ENCODE measurements at places on chromosomes 3 and 15.

DNA sequence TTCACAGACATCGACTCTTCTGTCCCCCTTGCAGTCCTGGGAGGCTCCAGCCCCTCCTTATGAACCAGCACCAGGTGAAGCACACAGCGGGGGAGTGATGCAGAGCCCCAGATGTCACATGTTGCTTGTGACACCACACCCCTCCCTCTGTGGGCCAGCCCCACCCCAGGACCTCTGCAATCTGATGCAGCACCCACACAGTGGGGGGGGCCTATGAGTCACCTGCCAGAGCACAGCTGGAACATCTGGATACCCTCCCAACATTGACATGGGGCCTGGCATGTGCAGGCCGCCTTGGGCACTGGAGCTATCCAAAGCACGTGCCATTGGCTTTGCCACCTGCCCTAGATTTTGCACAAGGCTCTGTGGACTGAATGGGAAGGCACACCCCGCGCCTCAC is 70.5 kb downstream of the FEM1B start:
- no peak for DNase-seq

DNA sequence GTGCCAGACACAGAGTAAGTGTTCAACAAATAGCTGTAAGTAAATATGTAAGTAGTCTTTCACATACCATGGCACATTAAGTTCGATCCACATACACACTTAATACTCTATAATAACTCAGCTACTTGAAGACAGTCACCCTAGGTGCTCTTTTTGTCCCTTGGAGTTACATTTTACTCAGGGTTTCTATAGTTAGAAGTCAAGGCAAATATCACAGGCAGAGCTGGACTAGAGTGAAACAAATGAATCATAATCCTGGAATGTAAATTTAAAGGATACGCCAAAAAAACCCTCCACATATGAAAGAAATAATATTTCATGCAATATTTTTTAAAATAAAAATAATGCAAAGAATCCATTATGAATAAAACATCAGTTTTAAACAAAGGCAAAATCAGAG is 461.8 kb downstream of the MAGI1 start:
- no peak for DNase-seq

- DNase-seq: no peak
Measured at GRCh38 chr3:188727052-188727451, 444.7 kb upstream of the TPRG1 start.

- DNase-seq: no peak
Measured at GRCh38 chr3:138434875-138435772, 708 bp downstream of the ESYT3 start.

- DNase-seq: no peak
Measured at GRCh38 chr3:46236294-46237054, 5.8 kb upstream of the CCR3 start.

- no peak for DNase-seq
Measured at GRCh38 chr3:172987273-172987672, 153.8 kb downstream of the SPATA16 start.

DNA sequence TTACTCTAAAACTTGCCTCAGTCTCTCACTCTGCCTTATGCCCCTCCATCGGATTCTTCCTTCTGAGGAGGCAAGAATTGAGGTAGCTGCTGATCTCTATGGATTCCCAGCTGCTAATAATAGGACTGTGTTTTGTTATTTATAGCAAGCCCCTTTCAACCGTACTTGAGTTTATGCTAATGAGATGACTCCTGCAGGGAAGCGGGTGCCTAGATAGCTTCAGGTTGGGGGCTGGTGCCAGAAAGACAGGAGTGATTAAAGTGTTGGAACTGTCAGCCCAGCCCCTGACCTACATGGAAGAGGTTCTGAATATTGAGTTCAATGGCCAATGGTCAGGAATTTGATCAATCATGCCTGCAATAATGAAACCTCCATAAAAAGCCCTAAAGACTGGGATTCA is 21.8 kb upstream of the LIMD1 start:
- DNase-seq: no peak

- DNase-seq: no peak
Measured at GRCh38 chr3:194330579-194330978, 20.5 kb downstream of the CPN2 start.

DNA sequence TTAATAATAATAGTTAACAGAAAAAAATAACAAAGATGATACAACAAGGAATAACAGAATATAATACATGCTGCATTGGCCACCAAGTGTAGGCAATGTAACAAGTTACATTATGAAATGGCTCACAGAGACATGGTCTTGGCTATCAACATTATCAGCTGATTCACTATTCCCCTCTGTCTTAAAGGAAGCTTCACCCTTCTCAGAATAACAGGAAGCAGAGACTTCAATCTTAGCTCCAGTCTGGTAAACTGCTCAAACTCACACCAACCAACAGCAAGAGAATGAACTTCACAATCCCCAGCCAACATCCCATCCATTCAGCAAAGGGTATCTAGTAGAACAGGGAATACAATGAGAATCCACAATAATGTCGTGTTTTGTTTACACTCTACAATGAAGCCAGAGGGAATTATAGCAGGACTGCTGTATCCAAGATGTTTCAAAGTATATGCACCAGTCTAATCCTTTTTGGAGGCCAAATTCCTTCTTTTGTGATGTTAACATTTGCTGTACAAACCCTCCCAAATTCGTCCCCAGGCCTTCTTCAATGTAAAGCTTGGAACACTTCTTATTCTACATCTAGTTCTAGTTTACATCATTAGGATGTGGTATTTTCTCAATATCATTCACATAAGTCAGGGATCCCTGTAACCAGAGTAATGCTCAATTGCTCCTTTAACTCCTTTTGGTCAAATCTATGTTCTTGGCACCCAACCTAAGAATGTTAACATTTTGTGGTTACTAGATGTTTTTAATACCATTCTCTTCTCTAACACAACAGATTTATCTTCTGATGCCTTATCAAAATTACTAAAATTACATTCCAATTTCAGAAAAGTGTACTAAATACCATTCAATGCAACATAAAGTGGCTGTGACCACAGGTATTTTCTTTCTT is 52.4 kb upstream of the CMSS1 start:
- no peak for DNase-seq

- no peak for DNase-seq
Measured at GRCh38 chr15:64146041-64146440, 5.5 kb upstream of the SNX22 start.

- no peak for DNase-seq
Measured at GRCh38 chr3:124360155-124360554, 368.2 kb upstream of the ROPN1 start.

DNA sequence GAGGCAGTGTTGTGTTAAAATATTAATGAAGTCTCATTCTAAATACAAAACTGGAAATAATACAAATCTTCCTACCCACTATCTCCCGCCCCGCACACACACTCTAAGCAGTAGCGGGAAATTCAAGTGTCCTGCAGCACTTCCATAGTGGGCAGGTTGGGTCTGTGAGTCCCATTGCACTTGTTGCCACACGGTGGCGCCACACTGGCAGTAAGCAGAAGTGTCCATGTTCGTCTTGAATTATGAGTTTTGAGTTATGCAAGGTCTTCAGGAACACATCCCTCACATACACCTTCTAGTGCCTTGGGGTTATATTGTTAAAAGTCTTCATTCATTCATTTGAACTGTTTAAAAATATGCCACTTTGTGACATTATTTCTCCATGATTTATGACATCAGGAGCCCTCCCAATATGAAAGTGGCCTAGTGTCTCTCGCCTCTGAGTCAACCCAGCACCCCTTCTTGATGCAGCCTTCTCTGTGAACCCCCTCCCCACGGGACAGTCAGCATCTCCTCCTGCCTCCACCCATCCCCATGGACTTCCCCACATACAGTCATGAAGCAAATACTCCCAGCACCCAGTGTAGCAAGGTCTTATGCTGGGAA is 17.6 kb upstream of the CCDC174 start:
- DNase-seq: no peak

GRCh38 chr3:50138266-50139200 is 16.6 kb upstream of the SEMA3F start:
- no peak for DNase-seq

GRCh38 chr3:29511701-29512100 is 230.8 kb downstream of the RBMS3 start:
- no peak for DNase-seq

DNA sequence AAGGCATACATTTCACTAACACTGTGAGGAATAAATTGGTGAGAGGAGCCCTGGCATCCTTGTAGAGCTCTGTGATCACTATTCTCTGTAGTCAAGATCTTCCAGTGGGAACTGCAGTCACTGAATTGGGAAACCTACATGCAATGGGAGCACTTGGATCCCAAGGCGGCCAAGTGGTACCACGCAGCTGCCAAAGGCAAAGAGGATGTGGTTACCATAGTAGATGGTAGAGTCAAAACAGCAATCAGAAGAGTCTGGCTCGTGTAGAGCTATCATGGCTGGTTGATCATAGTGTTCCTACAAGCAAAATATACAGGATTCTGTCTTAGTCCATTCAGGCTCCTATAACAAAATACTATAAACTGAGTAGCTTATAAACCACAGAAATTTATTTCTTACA is 849.7 kb downstream of the ROBO2 start:
- DNase-seq: no peak

DNA sequence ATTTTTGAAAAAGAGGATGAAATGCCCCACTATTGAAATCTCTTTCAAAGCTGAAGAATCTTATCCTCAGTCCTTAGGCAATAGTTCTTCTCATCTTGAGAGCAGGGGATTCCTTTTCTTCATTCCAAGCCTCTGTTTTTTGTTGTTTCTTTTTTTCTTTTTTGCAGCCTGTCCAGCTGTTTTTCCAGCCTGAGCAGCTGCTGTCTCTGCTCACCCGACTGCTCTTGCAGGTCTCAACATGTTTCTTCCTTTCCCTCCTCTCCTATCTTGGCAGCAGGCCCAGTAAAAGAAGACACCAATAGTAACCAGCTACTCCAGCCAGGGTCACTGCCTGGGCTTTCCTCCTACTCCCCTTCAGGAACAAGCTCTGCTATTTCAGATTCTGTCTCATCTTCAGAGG is 23.8 kb downstream of the MEX3B start:
- DNase-seq: no peak

DNA sequence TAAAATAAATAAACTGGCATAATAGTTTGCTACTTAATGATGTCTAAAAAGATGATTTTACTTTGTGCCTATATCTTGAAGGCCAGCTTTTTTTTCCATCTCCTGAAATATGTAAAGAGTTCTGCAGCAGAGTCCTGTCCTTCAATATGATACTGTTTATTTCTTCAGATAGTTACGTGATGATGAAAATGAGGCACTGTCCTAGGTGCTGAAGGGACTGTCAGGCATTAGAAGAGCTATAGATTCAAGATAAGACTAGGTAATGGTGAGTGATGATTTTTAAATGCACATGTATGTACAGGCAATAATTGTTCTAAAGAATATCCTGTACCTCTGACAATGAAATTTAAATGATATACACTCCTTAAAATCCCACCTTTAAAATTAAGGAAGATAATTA is 326.9 kb upstream of the DNAJC19 start:
- DNase-seq: no peak

- DNase-seq: no peak
Measured at GRCh38 chr3:115239717-115240116, 92.6 kb upstream of the ZBTB20 start.

DNA sequence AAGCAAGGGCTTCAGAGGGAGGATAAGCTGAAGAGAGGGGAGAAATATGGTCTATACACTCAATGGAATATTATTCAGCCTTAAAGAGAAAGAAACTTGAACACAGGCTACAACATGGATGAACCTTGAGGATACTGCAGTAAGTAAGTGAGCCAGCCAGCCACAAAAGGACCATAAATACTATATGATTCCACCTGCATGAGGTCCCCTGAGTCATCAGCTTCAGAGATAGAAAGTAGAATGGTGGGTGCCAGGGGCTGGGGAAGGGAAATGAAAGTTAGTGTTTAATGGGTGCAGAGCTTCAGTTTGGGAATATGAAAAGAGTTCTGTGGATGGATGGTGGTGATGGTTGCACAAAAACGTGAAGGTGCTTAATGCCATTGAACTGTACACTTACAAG is 68.4 kb upstream of the SEC13 start:
- no peak for DNase-seq

DNA sequence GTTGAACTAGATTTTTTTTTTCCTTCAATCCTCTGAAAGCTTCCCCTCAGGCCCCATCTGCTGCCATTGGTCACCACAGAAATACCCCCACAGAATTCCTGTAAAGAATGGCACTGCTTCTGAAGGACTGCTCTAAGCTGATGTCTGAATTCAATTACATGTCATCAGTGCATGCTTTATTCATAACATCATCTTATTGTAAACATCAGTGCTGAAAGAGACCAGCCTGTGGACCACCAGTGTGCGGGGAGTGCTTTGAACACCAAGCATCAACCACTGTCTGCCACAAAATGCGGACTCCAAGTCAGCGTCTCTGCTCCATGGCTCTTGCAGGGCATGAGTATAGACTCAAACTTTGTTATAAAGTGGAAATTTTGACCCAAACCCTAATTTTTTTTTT is 11.6 kb downstream of the PHLDB2 start:
- DNase-seq: no peak

GRCh38 chr3:191357909-191358308 is 27.6 kb upstream of the UTS2B start:
- no peak for DNase-seq

DNA sequence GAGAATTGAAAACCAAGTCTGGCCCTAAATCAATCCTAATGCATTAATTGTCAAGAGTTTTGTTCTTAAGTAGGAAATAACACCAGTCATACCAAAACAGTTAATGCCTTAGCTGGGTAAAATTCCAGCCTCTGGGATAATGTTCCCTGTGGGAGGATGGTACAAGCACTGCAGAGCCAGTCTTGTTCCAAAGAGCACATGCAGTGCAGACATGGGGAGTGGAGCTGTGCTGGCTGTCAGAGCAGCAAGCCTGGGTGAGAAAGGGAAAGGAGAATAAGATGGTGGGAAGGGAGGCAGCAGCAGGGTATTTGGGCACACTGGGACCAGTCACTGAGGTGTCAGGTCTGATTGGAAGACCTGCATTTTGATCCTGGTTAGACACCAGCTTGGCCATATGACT is 12.1 kb downstream of the ALAS1 start:
- DNase-seq: no peak

DNA sequence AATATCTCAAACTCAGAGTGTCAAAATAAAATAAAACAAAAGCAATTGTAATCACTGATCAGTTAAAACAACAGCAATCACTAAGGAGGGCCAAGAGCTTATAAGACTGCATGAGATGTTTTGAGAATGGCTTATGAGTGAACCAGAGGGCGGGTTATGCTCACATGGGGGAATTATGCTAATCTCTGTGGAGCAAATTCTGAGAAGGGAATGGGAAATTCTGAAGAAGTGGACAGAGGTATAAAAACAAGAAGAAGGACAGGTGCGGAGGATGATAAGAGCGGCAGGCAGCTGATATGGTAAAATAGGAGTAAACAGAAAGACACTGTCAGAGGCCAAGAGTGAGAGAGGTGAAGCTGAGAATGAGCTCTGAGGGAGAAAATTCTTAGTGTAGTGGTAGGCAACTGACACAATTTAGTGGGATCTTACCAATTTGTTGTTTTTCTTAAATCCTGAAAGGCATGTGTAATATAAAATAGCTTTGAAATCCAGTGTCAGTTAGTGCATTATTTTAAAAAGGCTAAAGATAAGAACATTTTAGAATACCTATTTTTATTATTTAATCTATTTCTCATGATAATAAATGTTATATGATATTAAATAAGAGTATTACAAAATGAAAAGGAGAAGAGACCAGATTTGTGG is 133.8 kb downstream of the SPATA16 start:
- no peak for DNase-seq

GRCh38 chr3:126442856-126443242 is 32.8 kb downstream of the ZXDC start:
- no peak for DNase-seq
